ENCODE measurements at places on chromosomes 4 and X.

DNA sequence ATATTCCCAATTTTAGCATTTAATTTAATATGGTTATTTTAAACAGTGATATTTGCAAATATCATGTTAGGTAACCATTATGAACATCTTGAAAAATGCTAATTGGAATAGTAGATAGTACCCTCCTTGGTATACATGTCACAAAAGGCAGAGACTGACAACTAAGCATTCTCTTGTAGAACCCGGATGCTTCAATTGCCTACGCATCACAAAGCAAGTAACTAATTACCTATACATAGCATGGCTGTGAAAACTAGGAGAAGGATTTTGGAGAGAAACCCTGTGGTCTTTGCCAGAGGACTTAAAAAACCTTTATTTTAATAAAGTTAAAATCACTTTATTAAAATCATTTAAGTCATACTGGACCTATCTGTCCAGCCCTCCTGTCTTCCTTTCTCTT is 764.1 kb upstream of the TENM3 start:
- DNase-seq = no peak

- no peak for DNase-seq
Observed at GRCh38 chr4:166230841-166231240, 357.8 kb downstream of the TLL1 start.

GRCh38 chr4:119729835-119730670 is 101.4 kb upstream of the PDE5A start:
- no peak for DNase-seq

- DNase-seq = no peak
Observed at GRCh38 chr4:180990931-180991330, 1252.3 kb upstream of the TENM3 start.

GRCh38 chrX:19904778-19905367 is 17.5 kb upstream of the SH3KBP1 start:
- DNase-seq = no peak

DNA sequence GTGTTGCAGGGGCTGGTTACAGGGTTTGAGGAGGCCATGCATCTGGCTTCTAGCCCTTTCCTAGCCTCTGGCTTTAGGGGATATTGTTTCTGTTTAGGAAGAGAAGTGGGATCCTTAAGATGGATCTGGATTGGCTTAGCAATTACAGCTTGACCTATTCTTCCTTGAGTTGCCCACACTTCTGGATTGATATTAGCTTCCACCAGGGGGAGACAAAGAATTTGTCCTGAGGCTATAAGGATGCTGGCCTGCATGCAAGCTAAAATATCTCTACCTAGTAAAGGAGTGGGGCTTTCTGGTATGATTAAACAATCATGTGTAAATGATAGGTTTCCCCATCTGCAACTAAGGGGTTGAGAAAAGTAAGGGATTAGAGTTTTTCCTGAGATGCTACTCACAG is 117.2 kb downstream of the TEX13C start:
- no peak for DNase-seq

- DNase-seq = no peak
Observed at GRCh38 chr4:87026800-87027495, 92.1 kb downstream of the AFF1 start.

GRCh38 chr4:120055162-120055561 is 11.5 kb downstream of the MAD2L1 start:
- DNase-seq = no peak

DNA sequence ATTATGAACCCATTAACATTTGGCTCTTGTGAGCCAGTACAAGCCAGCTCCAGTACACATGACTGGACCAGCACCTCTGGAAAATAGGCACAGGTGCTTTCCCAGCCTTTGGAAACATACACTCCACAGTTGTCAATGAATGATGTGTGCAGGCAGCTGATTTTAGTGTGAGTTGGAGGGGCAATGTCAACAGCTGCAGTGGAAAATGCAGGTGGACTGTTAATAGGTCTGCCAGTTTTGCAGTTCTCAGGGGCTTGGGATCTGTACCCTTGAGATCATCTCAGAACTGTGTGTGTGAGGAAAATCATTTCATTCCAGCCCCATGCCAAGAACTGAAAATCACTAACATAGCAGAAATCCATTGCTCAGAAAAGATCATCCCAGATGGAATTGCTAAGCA is 81.7 kb upstream of the CHRDL1 start:
- no peak for DNase-seq

DNA sequence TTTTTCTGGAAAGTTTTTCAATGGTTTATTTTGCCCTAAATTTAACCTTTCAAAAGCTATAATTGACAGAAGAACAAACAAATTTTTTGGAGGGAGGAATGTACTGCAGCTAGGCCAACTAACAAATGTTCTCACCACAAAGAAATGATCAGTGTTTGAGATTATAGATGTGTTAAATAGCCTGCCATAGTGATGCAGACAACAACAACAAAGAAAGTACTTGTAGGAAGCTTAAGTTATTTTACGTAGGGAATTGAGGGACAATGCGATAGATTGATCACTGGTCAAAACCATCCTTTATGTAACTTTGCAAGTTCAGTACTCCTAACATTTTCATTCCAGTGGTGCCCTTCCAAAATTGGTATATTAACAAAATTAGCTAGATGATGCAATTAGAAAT is 340.4 kb downstream of the SH3BGRL start:
- no peak for DNase-seq

DNA sequence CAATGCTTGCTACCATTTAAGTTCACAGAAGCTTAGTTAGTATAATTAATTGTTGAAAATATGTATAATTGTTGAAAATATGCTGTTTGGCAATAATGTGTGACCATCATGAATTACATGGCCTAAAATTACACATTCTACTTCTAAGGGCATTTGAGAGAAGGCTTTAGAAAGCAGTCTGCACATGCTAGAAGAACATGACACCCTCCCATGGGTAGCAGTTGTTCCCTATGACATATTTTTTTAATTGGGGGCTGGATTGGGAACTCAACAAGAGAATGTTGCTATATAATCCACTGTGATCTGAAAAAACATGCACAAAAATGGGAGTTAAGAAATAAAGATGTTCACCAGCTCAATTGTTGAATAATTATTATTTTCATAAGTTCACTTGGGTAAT is 331.4 kb downstream of the ARHGAP24 start:
- DNase-seq = no peak

DNA sequence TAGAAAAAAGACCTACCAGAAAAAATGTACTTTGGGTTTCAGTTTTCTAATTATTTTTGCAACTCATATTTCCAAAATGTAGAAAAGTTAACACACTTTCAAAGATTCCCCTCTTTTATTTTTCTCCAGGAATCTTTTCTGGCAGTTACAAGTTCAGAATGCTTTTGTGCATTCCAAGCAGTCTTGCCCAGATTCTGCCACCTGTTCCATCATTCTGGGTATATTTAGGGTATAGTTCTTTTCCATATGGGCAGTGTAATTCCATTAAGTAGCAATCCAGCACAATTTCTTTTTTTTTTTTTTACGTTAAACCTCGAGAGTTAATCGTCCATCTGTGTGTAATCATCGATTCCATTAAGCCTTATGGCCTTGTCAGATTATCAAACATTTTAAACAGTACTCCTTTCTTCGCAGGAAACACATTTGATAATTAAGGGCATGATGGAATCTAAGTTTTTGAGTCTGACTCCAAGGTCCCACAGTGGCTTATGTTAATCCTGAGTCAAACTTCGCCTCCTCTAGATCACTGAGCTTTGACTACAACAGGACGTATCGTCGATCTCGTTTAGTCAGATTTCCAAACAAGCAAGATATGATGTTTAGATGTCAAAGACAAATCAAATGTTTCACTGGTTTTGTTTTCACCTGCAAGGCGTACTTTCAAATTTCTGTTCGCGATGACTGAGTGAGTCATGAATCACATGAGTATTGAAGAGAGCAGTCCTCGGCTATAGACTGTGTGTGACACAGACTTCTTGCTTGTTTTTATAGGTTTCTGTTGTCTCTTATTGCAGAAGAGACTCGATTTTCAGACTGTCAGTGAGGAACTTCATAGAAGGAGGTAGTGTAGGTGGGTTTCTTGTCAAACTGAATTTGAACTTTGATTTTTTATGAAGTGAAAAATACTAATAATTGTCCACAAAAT is 118.9 kb upstream of the GK2 start:
- no peak for DNase-seq

DNA sequence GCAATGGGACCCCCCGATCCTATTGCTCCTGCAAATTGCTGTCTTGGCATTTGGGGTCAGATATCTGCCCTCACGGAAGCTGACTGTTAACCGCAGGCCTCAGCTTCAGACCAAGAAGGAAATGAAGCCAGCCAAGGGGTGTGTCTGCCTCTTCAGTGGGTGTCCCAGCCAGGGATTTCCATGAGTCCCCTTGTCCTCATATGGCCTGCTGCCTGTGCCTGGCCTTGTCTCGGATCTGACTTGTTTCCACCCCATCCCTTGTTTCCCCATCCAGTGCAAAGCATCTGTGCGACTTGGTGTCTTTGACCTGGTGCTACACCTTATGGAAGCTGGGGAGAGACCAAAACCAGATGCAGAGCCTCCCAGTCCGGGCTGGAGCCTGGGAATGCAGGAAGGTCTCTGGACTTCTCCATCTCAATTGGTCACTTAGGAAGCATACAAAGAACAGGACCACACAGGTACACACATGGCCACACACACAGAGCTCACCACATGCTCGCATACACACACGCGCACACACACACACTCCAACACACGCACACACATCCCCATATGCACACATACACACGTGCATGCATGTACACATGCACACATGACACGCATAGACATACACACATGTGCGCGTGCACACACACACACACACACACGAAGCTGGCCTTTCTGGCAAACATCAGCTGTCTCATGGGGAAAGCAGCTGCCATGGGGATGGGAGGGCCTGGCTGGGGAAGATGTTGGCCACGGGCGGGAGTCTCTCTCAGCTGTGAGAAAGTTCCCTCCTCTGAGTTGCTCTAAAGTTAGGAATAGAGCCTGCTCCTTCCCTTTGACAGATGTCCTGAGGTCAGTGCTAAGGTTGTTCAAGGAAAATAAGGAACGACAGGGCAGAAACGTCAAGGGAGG is 65.5 kb downstream of the CRMP1 start:
- no peak for DNase-seq

GRCh38 chr4:173735049-173735448 is 205.0 kb upstream of the HAND2 start:
- no peak for DNase-seq

DNA sequence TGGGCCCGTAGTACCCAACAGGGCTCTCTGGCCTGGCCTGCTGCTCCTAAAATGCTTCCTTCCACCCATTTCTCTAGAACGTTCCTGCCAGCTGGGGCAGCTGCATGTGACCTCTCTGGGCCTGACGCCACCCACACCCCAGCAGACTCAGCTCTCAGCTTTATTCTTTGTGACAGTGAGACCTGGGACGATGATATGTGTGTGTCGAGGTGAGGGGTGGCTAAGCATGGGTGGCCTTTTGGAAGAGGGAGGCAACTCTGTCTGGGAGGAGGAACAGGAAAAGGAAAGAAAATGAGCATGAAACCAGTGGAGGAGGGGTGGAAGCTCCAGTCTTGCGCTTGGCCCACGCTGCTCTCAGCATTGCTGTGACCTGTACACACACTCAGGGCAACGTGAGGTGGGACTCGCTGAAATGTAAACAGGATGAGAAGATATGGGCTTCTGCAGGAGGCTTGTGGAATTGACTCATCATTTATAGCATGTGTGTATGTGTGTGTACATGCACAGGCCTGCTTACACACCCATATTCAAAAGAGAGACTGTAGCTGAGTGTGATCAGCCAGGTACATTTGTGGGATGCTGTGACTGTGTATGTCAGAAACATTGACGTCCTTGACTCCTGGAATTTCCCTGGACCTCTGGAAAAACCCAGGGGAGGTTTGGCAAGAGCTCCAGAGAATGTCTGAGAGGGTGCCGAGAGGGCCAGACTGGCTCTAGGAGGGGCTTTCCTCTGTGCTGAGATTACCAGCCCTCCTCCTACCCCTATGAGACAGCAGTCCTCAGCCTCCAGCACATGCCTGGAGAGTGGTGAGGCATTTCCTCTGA is 137.9 kb downstream of the PJA1 start:
- DNase-seq = no peak

GRCh38 chrX:119459181-119459580 is 9.1 kb upstream of the SLC25A5 start:
- no peak for DNase-seq

DNA sequence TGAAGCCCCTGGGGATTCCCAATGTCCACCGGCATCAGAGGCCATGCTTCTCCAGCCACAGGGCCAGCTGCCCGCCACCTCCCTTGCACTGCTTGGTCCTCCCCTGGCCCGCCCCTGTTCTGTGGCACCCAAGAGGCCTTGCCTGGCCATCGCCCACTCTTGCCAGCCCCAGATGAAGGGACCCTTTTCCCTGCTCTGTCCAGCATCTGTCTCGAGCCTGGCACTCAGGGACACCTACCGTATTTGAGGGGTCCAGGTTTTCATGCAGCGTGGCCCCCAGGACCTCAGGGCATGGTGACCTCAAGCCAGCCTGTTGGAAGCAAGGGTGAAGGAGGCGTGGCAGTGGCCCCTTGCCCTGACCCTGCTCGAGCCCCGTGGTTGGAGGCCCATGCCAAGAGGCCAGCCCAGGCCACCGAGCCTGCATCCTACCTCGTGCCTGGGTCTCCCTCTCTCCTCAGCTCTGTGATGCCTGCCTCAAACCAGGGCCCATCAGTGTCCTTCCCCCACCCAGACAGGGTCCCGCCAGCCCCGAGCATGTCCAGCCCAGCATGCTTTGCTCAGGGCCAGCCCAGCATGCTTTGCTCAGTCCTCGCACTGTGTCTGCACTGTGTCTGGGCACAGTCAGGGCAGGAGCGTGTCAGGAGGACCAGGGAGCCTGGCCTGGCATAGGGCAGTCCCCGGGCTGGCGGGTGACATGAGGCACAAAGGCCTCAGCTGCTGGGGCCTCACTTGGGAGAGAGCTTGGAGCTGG is 14.3 kb upstream of the FGFR3 start:
- DNase-seq = no peak

- no peak for DNase-seq
Observed at GRCh38 chrX:11792461-11793421, 34.7 kb downstream of the MSL3 start.

- no peak for DNase-seq
Observed at GRCh38 chr4:48449151-48449550, 34.0 kb upstream of the SLC10A4 start.

- DNase-seq = no peak
Observed at GRCh38 chrX:154380153-154380552, 1.1 kb downstream of the EMD start.

DNA sequence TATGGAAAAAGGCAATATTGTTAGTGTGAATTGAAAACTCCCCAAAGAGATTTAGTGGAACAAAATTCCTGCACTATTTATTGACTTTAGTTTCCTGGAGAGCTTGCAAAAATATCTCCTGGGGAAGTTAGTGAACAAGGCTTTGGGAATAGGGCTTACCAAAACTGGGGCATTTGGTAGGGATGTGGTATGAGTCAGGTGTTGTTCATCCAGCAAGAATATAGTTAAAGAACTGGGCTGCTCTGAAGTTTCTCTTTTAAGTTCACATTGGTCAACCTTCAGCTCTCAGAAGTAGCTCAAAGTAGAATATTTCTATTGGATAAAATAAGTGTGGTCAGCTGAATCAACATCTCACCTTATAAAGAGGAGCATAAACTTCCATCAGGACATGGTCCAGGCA is 185.0 kb downstream of the CPE start:
- no peak for DNase-seq

DNA sequence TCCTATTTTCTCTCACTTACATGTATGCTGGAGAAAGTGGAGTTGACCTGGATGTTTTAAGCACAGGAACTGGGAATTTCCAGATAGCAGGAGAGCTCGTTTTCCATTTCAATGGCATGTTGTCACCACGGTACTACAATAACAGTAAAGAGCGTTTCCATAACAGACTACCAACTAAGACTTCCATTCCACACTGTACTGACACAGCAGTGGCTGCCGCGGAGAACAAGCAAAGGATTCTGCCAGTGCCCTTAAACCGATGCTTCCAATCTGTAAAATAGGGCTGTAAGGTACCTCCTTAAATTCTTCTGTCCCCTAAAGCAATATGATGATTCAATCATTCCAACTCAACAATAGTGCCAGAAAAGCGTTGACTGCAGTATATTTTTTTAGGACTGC is 143.9 kb downstream of the KLHL13 start:
- DNase-seq = no peak
